WTC11 (cell line): ENCODE measurements at places on chromosomes 4 and X. TPM values are rescaled to one million over a fixed set of nuclear protein-coding genes. Genes with fewer than 3 reads are reported as not detected.

- H3K4me1 ChIP-seq, result no peaks in the 10 kb centered on the region
- H3K36me3 ChIP-seq, result no peaks in the 10 kb centered on the region
- H3K27me3 ChIP-seq, result no peaks in the 10 kb centered on the region
- no peak overlapping the region for H3K27ac ChIP-seq
- H3K4me3 ChIP-seq, result no peak overlapping the region
- no peak for DNase-seq
These were observed 293.5 kb downstream of the KCNIP4 start for GRCh38 chr4:21655031-21655430.

DNA sequence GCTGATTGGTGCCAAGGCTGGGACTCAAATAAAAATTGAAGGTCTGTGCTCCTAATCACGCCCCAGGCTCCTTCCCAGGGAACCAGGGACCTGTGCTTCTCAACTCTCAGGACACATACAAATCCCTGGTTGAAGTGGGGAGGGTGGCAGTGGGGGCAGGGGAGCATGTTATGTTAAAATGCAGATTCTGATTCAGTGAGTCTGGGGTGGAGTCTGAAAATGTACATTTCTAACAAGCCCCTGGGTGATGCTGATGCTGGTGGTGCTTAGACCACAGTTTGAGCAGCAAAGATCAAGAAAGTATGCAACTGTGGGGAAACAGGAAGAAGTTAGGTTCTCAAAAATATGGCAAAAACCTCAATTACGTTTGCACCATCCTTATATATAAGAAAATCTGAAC, 236.5 kb downstream of the MAGEB17 start:
- peaks cover 20% of the 10 kb centered on the region for H3K4me1 ChIP-seq
- no peak overlapping the region for H3K4me3 ChIP-seq
- DNase-seq, result no peak
- no peak overlapping the region for H3K27ac ChIP-seq
- H3K27me3 ChIP-seq, result no peaks in the 10 kb centered on the region

DNA sequence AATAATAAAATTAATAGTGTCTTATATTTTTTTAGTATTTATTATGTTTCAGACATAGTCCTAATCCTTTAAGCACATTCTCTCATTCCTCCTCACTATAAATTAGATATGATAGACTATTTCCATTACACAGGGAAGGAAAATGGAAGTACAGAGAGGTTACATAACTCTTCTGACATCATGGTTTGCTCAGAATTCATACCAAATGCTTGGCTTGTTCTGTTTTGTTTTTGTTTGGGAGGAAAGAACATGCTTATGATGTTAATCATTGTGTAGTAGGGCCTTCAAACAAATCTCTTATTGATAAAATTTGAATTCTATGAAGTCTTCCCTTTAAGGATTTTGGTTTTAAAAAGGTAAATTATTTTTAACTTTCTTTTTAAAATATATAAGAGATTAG, 59.5 kb downstream of the RXFP1 start:
- H3K4me1 ChIP-seq, result peaks cover 33% of the 10 kb centered on the region
- peaks cover 47% of the 10 kb centered on the region for H3K27me3 ChIP-seq
- no peak overlapping the region for H3K4me3 ChIP-seq
- DNase-seq, result no peak
- peaks cover 4% of the 10 kb centered on the region for H3K36me3 ChIP-seq

HSFX3 gene
- total RNA-seq, result not detected in 3 replicates

GRCh38 chr4:41067369-41067768, 147.0 kb downstream of the APBB2 start:
- no peak overlapping the region for H3K27ac ChIP-seq
- H3K27me3 ChIP-seq, result no peaks in the 10 kb centered on the region
- no peaks in the 10 kb centered on the region for H3K36me3 ChIP-seq
- H3K4me3 ChIP-seq, result no peak overlapping the region

- H3K36me3 ChIP-seq, result no peaks in the 10 kb centered on the region
- no peaks in the 10 kb centered on the region for H3K4me1 ChIP-seq
- no peak within 1 kb of the TSS for H3K4me3 ChIP-seq
- DNase-seq, result no peak
- H3K27me3 ChIP-seq, result no peaks in the 10 kb centered on the region
- H3K27ac ChIP-seq, result no peak within 1 kb of the TSS
These were observed at the start of gene TASL for GRCh38 chrX:30577362-30577991. Gene TASL (minus strand): TSS chrX:30577766. CDS start chrX:30560355, 17,411 bp downstream.

DNA sequence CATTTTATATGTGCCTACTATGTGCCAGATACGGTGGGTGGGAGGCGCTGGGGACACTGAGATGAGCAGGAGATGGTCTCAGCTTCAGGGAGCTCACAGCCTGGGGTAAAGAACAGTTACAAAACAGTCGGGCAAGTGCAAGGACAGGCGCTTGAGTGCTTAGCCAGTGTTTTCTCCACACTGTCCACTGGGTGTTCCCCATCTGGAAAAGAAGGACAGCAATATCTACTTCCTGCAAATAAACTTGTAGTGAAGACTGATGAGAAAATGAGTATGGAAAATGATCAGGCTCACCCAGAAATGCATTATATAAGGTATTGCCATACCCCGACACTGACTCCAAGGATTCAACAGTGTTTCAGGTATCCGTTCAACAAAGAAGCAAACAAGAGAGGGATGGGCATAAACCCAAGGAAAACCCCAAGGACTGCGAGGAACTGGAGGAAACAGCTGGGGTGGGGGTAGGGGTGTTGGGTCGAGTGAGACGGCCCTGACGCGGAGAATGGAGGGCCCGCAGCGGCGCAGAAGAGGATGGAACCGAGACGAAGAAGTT, 835 bp downstream of the TMEM185A start:
- H3K27me3 ChIP-seq, result peaks cover 39% of the 10 kb centered on the region
- no peak for DNase-seq
- H3K4me1 ChIP-seq, result peaks cover 29% of the 10 kb centered on the region

SULT1B1 gene
- total RNA-seq, result 0.02 to 0.14 TPM (median 0.04 TPM) in 3 replicates

- no peak overlapping the region for H3K4me3 ChIP-seq
- no peaks in the 10 kb centered on the region for H3K27me3 ChIP-seq
- no peaks in the 10 kb centered on the region for H3K36me3 ChIP-seq
- peaks cover 32% of the 10 kb centered on the region for H3K4me1 ChIP-seq
- H3K27ac ChIP-seq, result no peak overlapping the region
These were observed 9.9 kb downstream of the CASK start for GRCh38 chrX:41913476-41913875.

DNA sequence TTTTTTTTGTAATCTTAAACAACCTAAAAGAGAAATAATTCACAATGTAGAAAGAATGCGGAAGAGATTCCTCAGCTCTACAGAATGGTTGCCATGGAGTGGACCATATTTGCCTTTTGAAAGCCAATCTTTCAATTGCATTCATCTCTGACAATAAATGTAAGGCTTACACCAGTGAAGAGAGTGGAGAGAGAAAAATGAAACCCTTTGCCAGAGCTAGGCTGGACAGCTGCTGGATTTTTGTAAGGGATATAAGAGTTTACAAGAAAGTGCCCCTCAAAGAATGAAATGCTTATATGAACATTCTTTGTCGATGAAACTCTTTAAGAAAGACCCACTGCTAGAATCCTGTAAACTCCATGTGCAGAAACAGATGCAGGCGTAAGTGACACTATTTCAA, 66.0 kb upstream of the FAT1 start:
- H3K4me3 ChIP-seq, result no peak overlapping the region
- peaks cover 3% of the 10 kb centered on the region; the same call in 1 of the 2 replicates for H3K36me3 ChIP-seq
- no peaks in the 10 kb centered on the region for H3K27me3 ChIP-seq
- no peak overlapping the region for H3K27ac ChIP-seq

GRCh38 chrX:153576239-153576870, 22.6 kb downstream of the CCNQ start:
- no peak overlapping the region for H3K27ac ChIP-seq
- no peaks in the 10 kb centered on the region; the same call in 1 of the 2 replicates for H3K27me3 ChIP-seq
- no peak for DNase-seq
- peaks cover 14% of the 10 kb centered on the region for H3K4me1 ChIP-seq

SLC49A3 gene
- total RNA-seq, result 5.8 to 6.8 TPM (median 6.7 TPM) in 3 replicates

- DNase-seq, result no peak
- H3K36me3 ChIP-seq, result no peaks in the 10 kb centered on the region
- H3K27ac ChIP-seq, result no peak overlapping the region
- H3K4me3 ChIP-seq, result no peak overlapping the region
- peaks cover 40% of the 10 kb centered on the region for H3K4me1 ChIP-seq
These were observed 75.3 kb upstream of the RAPGEF2 start for GRCh38 chr4:159027535-159027934.

GRCh38 chr4:127416115-127416514, 216.6 kb upstream of the INTU start:
- no peak overlapping the region for H3K27ac ChIP-seq
- H3K4me1 ChIP-seq, result no peaks in the 10 kb centered on the region; the same call in 1 of the 2 replicates
- DNase-seq, result no peak
- no peaks in the 10 kb centered on the region for H3K27me3 ChIP-seq

DNA sequence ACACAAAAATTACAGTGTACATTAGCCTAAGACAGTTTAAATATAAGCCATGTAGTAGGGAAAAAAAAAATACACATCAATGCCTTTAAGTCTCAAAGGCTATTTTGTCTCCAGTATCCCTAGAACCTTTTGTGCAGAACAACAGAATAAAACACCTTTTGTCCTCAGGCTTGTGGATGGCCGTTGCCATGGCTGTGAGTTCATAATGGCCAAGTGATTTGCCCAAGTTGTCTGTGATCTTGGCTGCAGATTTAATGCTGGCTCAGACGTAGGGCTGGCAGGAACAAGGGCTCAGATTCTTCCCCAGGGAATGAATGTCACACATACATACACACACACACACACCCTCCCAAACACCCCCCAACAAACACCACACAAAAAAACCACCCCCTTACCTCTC, 25.3 kb downstream of the GPM6B start:
- no peaks in the 10 kb centered on the region for H3K36me3 ChIP-seq
- DNase-seq, result no peak
- no peak overlapping the region for H3K4me3 ChIP-seq
- no peak overlapping the region for H3K27ac ChIP-seq
- no peaks in the 10 kb centered on the region for H3K27me3 ChIP-seq

- H3K4me1 ChIP-seq, result peaks cover 29% of the 10 kb centered on the region
- peak overlapping the region; percentile 44 for H3K27ac ChIP-seq
- H3K4me3 ChIP-seq, result no peak overlapping the region
- DNase-seq, result no peak
- H3K27me3 ChIP-seq, result no peaks in the 10 kb centered on the region
These were observed 632.7 kb downstream of the RAPGEF2 start for GRCh38 chr4:159735281-159736207.

SORBS2 gene
- total RNA-seq, result 29.5 to 44.5 TPM (median 31.4 TPM) in 3 replicates

DNA sequence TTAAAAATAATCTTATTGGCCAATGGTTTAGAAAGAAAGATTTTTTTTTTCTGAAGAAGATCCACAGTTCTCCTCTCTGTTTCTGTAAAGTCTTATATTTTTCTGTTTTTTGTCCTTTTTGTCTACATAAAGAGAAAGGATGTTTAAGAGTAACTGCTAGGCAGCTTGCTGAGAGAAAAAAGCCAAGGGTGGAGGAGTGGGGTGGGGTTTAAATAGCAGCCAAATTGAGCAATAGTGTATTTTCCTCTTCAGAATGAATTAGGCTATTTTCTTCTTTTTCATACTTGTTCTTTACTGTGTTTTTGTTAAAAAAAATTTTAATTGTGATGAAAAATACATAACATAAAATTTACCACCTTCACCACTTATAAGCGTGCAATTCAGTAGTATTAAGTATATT, 224.6 kb downstream of the SOWAHB start:
- DNase-seq, result no peak
- no peak overlapping the region for H3K4me3 ChIP-seq
- H3K27ac ChIP-seq, result no peak overlapping the region

GPRASP3 gene
- 13.2 to 14.6 TPM (median 13.7 TPM) in 3 replicates for total RNA-seq

DNA sequence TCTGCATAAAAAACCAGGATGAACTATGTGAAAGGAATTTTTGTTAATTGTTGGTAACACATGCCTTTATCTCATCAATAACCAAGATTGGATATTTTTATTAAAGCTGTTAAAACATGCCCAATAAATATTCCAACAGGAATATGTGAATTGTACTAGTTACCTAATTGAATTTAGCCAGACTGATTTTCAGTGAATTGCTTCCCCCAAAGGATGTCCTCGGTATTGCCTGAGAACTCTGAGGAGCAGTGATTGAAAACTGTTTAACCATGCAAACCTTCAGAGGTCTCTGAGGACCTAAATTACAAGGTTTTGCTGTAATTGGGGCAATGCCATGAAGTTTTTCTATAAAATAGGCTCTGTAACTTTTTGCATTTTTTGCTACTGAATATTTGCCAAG, 66.6 kb downstream of the BLTP1 start:
- DNase-seq, result no peak
- H3K4me3 ChIP-seq, result no peak overlapping the region
- H3K27ac ChIP-seq, result no peak overlapping the region
- H3K27me3 ChIP-seq, result no peaks in the 10 kb centered on the region
- H3K36me3 ChIP-seq, result peaks cover 7% of the 10 kb centered on the region
- no peaks in the 10 kb centered on the region; the same call in 1 of the 2 replicates for H3K4me1 ChIP-seq

DNA sequence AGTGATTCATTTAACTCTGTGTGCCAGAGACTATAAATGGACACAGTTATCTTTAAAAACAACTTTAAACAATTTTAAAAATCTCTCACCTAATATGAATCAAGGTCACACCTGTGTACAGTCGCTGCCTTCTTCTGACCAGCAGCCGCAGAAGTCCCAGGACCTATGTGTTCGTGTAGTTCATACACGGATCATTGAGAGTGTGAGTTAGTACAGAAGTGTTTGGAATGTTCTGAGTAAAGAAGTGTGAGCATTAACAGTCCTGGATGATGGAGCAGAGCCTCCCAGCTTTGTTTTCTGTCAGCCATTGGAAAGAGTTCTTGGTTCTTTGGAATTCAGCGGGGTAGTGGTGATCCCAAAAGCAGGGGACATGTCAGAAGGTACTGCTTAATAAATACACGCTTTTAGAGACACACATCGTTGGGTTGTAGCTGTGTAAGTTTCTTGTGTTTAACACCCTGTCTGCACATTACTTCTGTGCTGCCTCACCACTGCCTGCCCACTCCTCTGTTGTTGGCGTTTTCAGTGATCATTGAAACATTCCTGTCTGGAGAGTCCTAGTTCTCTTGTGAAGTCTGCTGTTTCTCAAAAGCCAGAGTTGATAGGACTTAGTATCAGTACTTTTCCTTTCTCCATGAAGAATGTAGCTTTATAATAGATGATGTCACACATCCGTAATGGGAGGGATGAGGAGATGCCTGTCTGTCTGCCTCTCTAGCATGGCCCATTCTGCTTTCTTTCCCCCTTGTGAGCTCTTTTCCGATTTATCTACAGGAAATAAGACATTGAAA, 90.6 kb downstream of the PTTG2 start:
- peaks cover 40% of the 10 kb centered on the region for H3K36me3 ChIP-seq
- no peak overlapping the region for H3K4me3 ChIP-seq
- no peak overlapping the region for H3K27ac ChIP-seq
- no peaks in the 10 kb centered on the region for H3K27me3 ChIP-seq

- no peaks in the 10 kb centered on the region for H3K27me3 ChIP-seq
- peaks cover 2% of the 10 kb centered on the region for H3K4me1 ChIP-seq
- DNase-seq, result no peak
These were observed 129.7 kb upstream of the EDNRA start for GRCh38 chr4:147351083-147351787.

AKAP14 gene
- total RNA-seq, result 0.85 to 1.6 TPM in 2 of 3 replicates, not detected in the other

GRCh38 chr4:26281881-26282280, 38.9 kb upstream of the RBPJ start:
- peaks cover 38% of the 10 kb centered on the region for H3K4me1 ChIP-seq
- no peaks in the 10 kb centered on the region for H3K27me3 ChIP-seq
- H3K36me3 ChIP-seq, result no peaks in the 10 kb centered on the region
- H3K4me3 ChIP-seq, result no peak overlapping the region
- DNase-seq, result no peak
